ENCODE measurements at places on chromosomes 7 and 10.

- no peak for DNase-seq
Measured at GRCh38 chr7:130488392-130489139, 3.3 kb upstream of the MEST start.

GRCh38 chr10:7340179-7340874 is 70.5 kb downstream of the SFMBT2 start:
- no peak for DNase-seq

- DNase-seq, result no peak
Measured at GRCh38 chr7:115911465-115911864, 119.1 kb downstream of the TFEC start.

DNA sequence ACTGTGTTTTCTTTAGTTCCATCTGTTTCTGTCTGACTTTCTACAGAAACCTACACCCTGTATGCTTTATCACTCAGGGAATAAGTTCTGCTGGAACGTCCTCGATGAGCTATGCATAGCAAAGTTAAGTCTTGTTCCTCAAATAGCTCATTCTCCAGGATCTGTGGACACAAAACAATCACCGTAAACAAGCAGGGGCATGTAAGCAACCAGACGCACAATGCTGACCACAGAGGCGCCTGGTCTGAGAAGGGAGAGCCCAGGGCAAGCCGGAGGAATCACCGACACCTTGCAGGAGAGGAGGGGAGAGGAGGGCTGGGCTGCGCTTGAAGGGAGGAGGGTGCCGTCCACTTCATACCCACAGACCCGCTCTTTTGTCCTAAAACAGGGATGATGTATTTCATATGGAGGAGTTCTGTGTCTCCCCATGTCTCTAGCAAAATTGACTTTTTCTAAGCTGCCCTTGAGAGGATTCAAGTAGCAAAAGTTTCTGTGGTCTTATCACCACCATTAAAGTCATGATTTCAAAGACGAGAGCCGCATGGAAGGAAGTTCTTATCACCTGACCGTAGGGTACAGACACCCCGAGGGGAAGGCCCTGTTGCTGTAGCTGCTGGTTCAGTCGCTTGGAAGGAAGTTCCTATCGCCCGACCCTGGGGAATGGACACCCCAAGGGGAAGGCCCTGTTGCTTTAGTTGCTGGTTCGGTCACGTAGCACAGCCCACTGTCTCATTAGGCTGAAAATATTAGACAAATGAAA is 14.3 kb downstream of the CALML3 start:
- DNase-seq, result no peak

DNA sequence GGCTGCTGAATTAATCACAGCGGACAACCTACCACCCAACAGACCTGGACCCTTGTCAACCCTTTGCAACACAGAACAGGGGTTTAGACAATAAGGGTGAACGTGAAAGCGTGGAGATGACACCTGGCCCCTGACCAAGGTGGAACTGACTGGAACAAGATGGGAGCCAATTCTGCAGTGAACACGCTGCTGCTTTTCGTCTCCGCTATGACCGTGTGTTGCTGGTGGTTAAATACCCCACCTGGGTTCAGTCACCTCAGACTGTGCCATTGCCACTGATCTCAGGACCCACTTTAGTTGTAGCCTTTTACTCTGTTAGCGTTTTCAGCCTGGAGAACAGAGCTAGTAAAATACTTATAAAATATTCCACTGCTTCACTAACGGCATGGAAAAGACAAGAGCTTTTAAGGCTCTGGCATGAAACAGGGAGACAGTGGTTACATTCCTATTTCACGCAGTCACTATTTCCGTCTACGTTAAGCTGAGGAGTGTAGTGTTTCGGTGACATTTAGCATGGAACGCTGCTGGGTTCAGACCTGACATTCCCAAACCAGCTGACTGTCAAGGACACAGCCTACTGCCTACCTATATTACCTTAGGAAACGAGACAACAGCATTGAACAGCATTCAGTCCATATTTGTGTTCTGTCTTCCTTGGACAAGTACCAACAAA is 119.5 kb upstream of the PRSS1 start:
- DNase-seq, result no peak

GRCh38 chr7:4621396-4621795 is 60.7 kb upstream of the FOXK1 start:
- no peak for DNase-seq

- DNase-seq, result no peak
Measured at GRCh38 chr10:1247598-1248261, 191.5 kb downstream of the WDR37 start.

GRCh38 chr7:94338921-94339371 is 55.7 kb upstream of the COL1A2 start:
- no peak for DNase-seq

- DNase-seq, result no peak
Measured at GRCh38 chr7:40918701-40919271, 784.0 kb downstream of the SUGCT start.

- DNase-seq, result peak; percentile 86
Measured at GRCh38 chr10:27360581-27361172, 120.1 kb upstream of the ACBD5 start.

DNA sequence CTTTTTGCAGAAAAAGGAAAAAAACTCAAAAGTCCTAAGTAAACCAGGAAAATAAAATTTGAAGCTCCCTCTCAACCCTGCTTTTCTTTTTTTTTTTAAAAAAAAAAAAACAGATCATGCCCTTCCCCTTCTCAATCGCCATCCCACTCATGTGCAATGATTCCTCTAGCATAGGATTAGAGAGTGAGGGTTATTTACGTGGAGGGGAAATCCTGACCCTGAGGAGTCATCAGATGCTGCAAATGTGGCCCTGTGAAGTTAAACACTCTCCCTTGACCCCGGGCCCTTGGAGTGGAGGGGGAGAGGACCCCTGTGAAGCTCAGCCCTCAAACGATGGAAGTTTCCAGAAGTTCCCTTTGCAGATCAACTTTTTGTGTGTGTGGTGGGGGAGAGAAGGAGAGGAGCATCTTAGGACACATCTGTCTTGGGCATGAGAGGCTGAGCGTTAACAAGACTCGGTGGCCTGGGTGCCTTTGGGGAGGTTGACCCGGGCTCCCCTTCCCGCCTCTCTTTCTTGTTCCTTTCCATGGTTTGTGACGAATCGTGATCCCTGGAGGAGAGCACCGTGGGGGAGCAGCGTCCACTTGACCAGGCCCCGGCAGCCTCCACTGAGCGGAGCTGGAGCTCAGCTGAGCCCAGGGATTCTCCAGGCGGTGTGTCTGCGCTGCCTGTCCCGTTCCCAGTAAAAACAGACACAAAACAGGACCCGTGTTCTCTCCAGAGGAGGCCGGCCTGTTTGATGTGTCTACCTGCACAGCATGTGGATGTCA is 1.5 kb upstream of the SHH start:
- no peak for DNase-seq

- DNase-seq, result no peak
Measured at GRCh38 chr10:17412323-17412722, 42.1 kb downstream of the ST8SIA6 start.

DNA sequence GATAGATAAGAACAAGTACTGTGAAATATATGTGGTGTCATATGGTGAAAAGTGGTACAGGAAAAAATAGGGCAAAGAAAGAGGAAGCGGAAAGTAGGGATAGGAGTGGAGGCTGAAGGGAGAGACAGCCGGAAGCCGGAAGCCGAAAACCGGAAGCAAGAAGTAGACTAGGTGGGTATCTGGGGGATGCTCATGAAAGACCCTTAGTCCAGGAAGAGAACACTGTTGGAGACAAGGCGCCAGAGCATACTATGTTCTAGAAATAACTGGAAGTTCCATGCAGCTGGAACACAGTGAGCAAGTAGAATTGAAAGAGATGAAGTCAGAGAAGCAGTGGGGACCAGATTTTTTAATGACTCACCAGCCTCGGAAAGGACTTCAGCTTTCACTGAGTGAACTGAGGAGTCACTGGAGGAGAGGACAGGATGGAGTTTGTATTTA is 22.5 kb downstream of the ST8SIA6 start:
- no peak for DNase-seq

DNA sequence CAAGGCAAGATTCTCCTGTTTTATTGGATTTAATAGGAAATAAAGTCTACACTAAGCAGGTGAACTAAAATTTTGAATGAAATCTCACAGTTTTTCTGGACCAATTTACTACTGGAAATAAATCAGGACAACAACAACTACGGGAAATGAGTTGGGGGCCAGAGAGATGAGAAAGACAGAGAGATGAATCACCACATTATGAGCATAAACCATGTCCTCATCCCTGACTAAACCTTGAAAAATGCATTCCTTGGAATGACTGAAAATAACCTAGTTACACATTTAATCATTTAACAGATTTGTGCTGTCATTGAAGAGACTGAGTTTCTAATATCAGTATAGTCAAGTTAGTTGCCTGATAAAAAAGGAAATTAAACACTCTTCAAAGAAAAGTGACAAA is 608.4 kb upstream of the KCND2 start:
- DNase-seq, result no peak

- no peak for DNase-seq
Measured at GRCh38 chr10:129914153-129914855, 49.8 kb downstream of the EBF3 start.

DNA sequence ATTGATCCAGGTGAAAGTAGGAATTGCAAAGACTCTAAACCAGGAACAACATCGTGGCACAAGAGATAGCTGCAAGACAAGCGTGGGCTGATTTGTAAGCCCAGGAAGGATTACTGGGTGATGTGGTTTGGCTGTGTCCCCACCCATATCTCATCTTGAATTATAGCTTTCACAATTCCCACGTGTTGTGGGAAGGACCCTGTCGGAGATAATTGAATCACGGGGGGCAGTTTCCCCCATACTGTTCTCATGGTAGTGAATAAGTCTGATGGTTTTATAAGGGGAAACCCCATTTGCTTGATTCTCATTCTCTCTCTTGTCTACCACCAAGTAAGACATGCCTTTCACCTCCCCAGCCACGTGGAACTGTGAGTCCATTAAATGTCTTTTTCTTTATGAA is 59.5 kb downstream of the ST8SIA6 start:
- no peak for DNase-seq

DNA sequence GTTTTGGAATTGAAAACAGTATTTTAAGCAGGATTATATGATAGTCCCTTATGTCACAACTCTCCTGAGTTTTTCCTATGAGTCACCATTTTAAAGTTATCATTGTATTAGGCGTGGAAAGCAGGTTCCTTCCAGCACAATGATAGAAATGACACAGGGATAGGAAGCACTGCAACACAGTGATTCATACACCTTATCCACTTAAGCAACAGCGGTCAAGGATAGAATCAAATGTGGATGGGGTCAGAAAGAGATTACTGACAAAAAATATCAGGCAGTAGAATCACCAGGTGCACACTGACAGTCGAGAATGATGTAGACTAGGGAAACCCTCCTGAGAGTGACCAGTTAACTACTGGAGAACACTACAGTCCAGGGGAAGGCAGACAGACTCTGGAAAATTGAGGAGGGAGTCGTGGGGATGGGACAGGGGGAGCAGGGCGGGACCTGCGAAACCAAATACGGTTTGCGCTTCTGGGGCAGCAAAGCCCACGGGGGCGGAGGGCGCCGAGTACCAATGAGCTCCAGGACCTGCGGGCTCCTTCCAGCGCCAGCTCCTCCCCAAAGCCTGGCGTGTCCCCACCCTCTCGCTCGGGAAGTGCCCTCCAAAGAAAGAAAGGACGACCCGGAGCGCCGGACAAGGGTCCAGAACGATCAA is 479 bp downstream of the PNPLA8 start:
- peak; percentile 72 for DNase-seq

DNA sequence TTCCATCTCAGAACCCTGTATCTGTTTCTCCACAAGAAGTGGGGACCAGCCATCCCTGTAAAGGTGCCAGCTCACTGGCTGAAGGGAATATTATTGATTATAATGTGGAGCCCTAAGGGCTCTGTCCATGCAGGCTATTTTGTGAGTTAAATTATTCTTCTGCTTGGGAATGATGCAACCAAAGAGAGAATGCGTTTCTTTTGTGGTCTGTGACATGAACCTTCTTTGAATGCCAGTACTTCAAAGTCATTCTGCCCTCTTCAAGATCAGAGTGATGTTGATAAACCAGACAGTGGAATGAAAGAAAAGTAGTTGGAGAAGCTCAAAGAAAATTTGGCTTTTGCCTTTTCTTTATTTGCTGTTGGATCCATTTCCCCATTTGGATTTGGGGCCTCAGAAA is 995.2 kb downstream of the KCNMA1 start:
- no peak for DNase-seq

- no peak for DNase-seq
Measured at GRCh38 chr10:68175949-68176348, 56.0 kb downstream of the ATOH7 start.

DNA sequence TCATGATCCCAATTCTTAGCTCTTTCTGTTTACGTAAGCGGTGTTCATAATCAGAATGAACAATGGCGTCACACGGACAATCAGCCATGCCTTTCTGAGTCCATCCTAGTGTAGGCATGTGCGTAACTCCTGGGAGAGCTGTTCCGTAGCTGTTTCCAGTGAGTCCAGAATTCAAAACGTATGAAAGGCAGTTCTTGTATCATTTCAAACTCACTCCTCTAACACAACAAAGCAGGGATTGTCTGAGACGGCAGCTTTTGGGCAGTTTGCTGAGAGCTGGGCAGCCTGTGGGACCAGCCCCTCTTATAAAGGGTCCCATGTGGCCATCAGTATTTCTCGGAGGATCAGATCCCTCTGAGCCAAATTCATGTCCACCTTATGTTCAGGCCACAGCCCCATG is 43.4 kb downstream of the PSPH start:
- DNase-seq, result no peak

DNA sequence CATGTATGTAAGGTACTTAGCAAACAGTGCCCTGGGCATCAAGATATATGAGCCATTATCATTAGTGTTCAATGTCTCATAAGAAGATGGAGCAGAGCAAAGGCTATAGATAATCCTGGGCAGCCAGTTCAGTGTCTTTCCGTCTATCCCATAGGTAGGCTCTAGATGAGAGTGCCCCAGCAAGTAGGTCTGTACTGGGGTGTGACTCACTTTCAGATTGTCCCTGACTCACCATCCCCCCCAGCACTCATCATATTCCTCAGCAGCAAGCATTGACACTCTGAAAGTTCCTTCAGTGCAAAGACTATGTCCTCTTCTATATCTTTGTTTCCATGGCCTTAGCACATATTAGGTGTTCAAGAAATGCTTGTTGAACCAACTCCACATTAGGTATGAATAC is 20.0 kb upstream of the FAM204A start:
- no peak for DNase-seq

All from CD4-positive, alpha-beta T cell treated with Interleukin-6 for 4 hours (primary cell).